ENCODE measurements at places on chromosomes 13 and 19.

DNA sequence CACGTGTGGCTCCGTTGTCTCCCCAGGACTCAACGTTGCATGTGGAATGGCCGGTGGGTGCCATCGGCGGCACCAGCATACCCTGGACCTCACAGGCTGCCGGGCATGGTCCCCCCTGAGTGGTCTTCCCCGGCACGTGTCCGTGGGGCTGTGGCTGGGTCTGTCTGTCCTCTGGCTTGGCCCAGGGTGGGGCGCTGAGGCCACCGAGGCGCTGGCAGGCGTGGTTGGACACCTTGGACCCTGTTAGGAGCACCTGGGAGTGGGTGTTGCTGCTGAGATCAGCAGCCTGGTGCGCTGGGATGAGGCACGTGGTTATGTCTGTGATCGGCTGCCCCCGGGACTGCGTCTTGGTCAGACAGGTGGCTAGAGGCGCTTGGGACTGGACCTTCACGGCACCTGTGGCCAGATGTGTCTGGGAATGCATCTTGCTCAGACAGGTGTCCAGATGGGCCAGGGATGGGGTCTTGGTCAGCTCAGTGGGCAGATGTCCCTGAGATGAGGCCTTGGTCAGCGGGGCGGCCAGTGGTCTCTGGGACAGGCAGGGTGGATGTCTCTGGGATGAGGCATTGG, 9.2 kb downstream of the IQCN start:
- no peak for DNase-seq

GRCh38 chr19:16363133-16363851, 38.7 kb downstream of the KLF2 start:
- no peak for DNase-seq

DNA sequence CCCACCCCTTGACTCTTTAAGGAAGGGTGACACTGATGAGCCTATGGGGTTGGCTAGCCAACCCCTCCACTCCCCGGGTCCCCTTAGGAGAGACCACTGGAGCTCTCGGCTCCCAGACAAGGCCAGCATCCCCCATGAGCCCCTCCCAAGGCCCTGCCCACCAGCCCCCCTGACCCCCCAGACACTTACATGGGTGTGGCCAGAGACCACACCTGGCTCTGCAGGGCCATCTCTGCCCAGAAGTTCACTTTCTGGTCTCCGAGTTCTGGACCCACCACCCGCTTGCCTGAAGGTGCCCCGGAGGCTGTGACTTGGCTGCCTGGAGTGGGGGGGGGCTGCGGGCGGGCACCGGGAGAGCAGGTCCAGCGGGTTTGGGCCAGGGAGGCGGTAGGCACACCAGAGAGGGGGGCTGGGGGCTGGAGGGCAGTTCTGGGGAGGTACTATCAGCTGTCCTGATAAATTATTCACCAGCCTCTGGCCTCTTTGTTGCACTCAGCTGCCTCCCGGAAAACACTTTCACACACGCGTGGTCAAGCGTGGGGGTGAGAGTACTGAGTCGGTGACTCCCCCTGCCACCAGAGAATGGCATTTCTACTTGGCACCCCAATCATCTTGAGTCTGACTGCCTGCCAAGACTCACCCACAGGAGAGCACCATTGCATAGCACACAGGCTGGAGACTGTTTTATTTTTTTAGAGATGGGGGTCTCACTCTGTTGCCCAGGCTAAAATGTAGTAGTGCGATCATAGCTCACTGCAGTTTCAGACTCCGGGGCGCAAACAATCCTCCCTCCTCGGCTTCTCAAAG, at the start of gene PALM3:
Gene PALM3 (minus strand): TSS at position 326 of the 807 bp plus-strand sequence. CDS start 96 bp downstream, at position 230.
- no peak for DNase-seq

GRCh38 chr13:113876346-113877148, 12.7 kb upstream of the GAS6 start:
- no peak for DNase-seq

GRCh38 chr19:4879041-4879440, 11.6 kb upstream of the PLIN3 start:
- DNase-seq: no peak

DNA sequence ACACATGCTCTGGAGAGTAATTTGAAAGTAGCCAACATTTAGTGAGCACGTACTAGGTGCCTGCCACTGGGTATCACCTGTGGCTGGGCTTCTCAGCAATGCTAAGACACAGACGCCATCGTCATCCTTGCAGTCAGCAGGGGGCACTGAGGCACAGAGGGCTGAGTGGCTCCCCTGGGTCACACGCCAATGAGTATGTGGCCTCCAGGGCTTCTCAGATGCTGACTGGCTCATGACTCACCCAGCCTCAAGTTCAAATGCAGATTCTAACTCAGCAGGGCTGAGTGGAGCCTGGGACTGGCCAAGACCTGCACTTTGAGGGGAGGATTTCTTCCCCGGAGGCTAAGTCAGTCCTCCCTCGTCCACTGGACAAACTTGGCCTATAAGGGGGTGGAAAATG, 115.1 kb upstream of the CACNA1A start:
- no peak for DNase-seq

GRCh38 chr13:25421612-25422011, 49.8 kb downstream of the ATP8A2 start:
- DNase-seq: no peak

DNA sequence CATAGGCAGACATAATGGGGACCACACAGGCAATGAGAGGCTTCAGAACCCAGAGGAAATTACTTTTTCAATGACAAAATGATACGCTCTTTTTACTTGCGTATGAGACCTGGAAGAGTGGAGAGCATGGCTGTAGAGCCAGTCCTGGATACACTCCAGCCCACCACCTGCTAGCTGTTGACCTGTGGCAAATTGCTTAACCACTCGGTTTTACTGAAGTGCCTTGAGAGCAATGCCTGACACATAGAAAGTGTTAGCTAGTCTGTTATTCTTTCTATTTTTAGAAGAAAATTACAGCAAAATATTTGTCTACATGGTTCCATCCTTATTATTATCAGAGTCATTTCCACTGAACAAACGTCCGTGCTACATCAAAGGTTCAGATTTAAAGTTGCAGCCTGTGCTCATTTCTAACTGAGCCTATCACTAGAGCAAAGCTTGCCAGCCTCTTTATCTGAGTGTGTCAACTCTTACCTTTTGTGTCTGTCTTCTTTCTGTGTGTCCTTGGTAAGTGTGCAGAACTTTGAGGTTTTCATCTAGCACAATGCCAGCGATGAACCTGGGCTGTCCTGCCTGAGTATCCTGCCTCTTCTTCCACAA, 9.6 kb upstream of the GPR183 start:
- DNase-seq: no peak

- DNase-seq: no peak
These were observed 101.2 kb upstream of the TEX29 start for GRCh38 chr13:111219280-111219679.

DNA sequence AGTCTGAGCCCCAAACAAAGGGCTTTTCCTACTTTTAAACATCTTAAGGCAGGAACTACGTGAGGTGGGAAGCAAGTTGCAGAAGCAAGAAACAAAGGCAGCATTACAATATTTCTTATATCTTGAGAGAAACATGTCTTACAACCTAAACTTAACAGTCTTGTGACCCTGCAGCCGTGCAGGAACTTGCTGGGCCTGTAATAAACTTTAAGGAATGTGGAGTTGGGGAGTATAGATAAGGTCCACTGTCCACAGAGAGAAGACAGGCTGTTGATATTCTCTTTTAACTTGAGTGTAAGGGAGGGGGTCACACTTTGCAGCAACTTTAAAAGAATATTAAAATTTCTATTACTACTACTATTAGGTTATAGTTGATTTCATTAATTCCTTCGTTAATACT, 214.6 kb upstream of the HTR2A start:
- no peak for DNase-seq

- DNase-seq: no peak
These were observed 11.3 kb downstream of the ZFR2 start for GRCh38 chr19:3857449-3858003.

- no peak for DNase-seq
These were observed 1.7 kb downstream of the TBXA2R start for GRCh38 chr19:3604987-3605343.

DNA sequence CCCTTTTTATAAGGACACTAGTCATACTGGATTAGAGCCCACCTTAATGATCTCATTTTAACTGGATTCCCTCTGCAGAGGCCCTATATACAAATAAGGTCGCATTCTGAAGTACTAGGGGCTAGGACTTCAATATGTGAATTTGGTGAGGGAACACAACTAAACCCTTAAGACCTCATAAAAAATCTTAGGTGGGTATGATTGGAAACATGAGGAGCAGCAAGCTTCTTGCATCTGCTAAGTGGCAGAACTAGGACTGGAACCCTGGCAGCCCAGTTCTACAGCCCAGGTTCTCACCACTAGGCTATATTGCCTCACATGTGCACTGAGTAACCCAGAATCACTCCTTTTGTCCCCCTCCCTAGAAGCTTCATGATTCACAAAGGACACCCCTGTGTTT, 17.1 kb upstream of the GRWD1 start:
- DNase-seq: no peak

DNA sequence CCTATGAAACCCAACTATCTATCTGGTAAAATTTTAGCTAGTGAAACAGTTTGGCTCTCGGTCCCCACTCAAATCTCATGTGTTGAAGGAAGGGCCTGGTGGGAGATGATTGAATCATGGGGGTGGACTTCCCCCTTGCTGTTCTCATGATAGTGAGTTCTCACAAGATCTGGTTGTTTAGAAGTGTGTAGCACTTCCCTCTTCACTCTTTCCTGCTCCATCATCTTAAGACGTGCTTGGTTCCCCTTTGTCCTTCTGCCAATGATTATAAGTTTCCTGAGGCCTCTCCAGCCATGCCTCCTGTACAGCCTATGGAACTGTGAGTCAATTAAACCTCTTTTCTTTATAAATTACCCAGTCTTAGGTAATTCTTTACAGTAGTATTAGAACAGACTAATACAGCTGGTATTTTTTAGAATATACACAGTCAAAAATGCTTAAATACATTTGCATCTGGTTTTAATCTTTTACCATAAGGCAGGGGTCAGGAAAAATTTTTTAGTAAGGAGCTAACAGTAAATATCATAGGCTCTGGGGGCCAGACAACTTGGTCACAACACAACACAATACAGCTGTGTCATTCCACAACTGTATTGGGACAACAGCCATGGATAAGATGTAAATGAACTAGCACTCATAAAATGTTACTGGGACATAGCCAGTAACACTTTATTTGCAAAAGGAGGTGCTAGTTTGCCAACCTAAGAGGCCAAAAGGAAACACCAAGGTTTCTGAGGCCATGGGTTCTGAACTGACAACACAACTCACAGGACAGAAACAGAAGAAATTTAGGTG, 24.3 kb downstream of the DZIP1 start:
- DNase-seq: no peak

- DNase-seq: no peak
These were observed 10.5 kb downstream of the LYL1 start for GRCh38 chr19:13092158-13092543.

- no peak for DNase-seq
These were observed 22.5 kb downstream of the CAB39L start for GRCh38 chr13:49421391-49421790.

DNA sequence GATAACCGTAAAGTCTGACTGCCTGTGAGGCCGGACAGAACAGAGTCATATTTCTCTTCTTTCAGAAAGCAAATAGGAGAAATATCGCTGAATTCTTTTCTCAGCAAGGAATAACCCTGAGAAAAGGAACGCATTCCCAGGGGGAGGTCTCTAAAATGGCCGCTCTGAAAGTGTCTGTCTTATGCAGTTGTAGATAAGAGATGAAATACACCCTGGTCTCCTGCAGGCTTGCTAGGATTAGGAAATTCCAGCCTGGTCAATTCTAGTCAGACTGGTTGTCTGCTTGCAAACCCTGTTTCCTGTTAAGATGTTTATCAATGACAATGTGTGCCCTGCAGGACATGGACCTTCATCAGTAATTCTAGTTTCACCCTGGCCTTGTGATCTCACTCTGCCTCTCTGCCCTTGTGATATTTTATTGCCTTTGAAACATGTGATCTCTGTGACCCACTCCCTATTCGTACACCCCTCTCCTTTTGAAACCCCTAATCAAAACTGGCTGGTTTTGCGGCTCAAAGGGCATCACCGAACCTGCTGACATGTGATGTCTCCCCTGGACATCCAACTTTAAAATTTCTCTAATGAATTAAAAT, 934.8 kb upstream of the SPRY2 start:
- no peak for DNase-seq

GRCh38 chr19:2613507-2614295, 88.8 kb downstream of the GNG7 start:
- no peak for DNase-seq

Measured in thoracic aorta (tissue), 2 donors.